HAP-1 (cell line): ENCODE measurements at places on chromosomes 4 and X.

- DNase-seq: no peak
Measured at GRCh38 chr4:182306792-182307507, 63.7 kb downstream of the TENM3 start.

- no peak for DNase-seq
Measured at GRCh38 chr4:13728761-13729160, 101.2 kb upstream of the BOD1L1 start.

DNA sequence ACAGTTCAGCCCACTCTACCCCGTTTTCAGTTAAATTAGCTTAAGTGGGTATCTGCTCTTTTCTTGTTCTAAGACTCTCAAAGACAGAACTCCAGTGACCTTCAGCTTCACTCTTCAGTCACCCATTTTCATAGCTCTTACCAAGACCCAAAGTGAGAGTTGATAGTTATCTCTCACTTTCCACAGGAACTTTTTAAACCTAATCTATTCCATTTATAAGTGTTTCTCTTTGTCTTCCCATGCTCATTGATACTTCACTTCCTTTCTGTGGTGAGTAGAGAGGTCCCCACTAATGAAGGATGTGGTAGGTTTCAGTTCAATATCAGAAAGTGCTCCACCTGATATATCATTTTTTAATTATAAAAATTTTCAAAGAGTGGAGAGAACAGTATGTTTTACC lies 33.4 kb downstream of the COX18 start:
- DNase-seq: no peak

DNA sequence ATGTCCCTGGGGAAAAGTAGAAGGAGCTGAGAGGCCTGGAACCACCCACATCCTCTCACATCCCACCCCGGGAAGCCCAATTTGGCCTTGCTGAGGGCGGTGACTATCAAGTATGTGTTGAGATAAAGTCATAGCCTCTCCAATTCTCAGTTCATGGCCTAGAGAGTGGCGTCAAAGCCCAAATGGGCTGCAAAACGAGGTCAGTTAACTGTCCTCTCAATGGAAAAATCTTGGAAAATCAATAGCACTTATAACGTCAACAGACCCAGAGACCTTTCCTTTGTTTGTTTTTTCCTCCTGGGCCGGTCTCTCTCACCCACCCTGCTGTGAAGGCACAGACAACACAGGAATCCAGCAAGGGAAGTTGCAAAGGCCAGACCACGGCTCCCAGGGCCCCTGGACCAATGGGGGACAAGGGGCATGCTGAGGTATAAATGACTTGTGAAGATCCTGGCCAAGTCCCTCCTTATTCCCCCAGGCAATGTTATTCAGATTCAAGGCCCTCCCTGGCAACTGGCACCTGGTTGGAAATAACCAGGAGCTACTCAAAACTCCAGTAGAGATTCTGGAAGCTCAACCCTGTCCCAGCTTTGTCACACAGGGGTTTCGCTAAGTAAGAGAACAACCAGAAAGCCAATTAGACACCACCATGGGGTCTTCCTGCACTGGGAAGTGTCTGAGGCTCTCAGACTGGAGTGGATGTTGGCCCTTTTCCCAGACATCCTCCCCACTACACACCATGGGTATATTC lies 38.6 kb downstream of the TSC22D3 start:
- no peak for DNase-seq

GRCh38 chr4:1985294-1985693 lies 23.5 kb downstream of the NELFA start:
- DNase-seq: no peak

DNA sequence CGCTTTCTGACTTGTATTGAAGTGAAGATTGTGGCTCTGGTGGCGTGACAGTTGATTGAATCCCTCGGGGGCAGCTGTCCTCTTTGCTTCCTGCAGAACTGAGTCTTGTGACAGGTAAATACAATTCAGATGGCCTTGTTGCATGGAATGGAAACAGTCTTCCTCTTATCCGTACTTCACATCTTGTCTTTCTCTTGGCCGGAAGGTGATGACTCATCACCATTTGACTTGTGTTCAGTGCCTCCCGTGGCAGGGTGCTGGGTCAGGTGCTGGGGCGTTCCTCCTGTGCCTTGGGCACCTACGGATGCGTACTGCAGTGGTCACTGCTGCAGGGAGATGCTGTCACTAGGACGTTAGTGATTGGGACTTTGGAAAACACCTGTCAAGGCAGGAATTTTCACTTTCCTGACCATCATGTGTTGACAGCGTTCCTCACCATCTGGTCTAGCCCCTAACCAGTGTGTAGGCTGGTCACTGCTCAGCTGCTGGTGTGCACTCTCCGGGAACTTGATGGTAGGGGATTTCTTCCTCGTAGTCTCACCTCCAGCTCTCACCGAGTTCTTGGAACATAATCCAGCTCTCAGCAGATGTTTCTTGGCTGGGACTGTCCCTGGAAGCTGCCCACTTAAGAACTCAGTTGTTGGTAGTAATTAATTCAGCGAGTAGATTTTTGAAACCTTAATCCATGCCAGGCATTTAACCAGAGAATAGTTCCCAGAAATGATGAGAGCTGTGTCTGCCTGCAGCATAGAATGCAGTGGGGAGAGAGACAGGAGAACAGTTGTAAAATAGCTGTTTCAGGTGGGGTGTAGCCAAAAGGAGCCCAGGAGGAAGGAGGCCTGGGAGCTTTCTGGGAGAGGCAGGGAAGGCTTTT lies 7.2 kb downstream of the TBC1D14 start:
- DNase-seq: no peak

- no peak for DNase-seq
Measured at GRCh38 chr4:152663203-152664066, 16.4 kb downstream of the TMEM154 start.

- DNase-seq: no peak
Measured at GRCh38 chrX:71057848-71058530, 10.1 kb downstream of the SNX12 start.

DNA sequence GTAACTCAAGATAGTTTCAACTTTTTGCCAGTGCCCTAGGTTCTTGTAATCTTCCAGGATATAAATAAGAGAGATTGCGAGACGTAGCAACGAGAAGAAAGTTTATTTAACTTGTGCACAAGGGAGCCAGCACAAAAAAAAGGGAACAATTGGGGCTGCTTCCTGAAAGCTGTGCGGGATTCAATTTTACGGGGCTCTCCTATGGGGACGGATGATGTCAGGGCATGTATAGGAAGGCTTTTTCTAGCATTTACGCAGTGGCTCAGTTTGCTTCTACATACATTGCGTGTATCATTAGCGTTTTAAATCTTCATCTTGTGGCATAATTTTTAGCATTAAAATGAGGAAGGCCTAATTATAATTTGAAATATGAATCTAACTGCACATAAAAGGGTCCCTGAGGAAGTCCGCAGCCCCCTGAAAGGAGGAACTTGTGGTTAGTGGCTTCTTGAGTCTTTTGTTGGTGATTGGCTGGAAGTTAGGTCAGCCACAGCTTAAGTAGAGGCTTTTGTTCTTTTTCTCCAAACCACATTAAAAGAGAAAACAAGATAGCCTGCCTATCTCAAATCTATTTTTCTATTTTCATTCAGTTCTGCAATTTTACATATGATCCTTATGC lies 668.2 kb upstream of the NDST4 start:
- DNase-seq: no peak

DNA sequence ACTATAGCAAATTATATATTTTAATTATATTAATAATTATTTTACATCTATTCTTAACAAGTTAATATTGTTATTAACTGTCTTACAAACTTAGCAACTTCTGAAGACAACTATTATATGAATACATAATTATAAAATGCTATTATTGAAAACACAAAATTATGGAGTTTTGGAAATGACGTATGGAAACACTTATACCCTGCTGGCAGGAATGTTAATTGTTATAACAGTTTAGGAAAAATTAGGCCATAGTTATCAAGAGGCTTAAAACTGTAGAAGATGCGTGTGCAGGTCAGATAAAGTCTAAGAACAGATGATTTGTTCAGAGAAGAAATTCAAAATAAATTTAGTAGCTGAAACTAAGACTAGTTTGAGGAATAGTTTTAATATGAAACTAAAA lies 211.7 kb downstream of the FAT4 start:
- DNase-seq: no peak

DNA sequence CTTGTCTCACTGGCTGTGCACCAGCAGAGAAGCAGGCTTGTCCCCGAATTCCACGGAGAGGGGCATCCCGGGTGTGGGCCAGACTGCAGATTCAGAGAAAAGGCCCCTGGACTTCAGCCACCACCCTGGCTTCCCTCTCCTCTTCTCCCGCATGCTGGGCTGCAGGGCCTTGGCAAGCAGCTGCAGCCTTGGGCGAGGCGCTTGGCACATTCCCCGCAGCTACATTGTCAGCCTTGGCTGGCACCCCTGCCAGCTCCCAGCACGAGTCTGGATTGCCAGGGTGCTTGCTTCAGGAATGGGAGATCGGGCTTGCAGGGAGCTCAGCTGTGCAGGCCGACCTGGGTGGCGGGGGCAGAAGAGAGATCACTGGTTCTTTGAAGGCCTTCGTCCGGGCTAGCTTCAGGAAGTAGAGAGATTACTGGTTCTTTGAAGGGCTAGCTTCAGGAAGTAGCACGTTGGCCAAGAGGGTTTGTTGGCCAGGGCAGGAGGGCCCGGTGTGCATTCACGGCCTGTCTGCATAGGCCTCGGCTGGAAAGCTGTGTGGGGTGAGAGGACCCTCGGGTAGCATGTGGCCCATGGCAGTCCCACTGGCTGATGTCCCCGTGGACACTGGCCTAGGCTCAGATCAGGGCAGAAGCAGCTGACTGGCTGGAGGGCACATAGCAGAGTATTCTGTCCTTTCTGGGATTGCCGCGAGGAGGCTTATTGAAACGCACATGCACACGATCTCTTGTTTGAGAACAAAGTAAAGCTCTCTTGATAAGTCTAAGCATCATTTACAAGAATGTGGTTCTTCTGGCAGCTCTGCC lies 2.7 kb downstream of the ABCD1 start:
- DNase-seq: no peak

DNA sequence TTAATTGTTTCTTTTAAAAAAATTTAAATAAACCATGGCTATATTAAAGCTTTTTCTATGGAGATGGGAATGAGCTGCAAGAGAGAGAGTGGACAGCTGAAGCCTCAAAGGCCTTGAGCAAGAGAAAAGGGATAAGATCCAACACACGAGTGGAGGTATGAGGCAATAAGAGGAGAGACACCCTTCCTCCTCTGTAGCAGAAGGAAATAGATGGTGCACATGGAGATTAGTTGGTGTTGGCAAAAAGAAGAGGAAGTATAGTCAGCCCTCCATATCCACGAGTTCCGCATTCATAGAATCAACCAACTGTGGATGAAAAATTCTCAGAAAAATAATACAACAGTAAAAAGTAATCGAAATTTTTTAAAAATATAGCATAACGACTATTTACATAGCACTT lies 3.2 kb downstream of the CXorf38 start:
- DNase-seq: no peak

GRCh38 chrX:129557844-129558480 lies 17.9 kb downstream of the OCRL start:
- DNase-seq: no peak

- DNase-seq: no peak
Measured at GRCh38 chrX:12042615-12043014, 95.7 kb upstream of the FRMPD4 start.

DNA sequence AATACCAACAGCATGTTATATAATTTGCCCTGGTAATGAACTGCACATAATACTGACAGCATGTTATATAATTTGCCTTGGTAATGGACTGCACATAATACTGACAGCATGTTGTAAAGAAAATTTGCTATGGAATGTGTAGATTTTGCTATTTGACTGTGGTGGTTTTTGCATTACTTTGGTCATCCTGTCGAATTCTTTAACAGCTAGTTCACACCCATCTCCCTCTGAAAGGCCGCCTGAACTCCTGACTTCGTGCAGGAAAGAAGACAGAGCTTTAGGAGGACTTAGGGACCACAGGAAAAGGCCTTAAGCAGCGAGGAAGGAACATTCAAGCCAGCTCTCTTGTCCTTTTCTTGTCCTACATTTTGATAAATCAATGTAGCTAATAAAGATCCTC lies 45.2 kb upstream of the DCLK2 start:
- DNase-seq: no peak

DNA sequence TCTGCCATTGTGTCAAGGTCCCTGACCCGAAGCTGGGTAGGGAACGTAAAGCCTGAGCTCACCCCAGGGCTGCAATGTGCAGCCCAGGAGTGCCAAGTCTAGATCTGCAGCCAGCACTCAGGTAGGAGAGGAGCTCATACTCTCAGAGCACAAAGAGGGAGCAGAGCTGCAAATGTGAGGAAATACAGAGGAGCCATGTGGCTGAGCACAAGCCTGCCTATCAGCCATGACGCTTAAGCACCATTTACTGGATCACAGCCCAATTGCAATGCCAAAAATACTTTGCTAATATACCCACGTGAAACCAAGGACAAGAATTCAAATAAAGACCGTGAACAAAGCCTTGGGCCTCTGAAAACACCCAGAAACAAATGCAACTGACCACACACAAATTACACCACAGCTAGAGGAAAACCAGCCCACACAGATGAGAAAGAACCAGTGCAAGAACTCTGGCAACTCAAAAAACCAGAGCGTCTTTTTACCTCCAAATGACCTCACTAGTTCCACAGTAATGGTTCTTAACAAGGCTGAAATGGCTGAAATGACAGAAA lies 69.0 kb upstream of the HPF1 start:
- no peak for DNase-seq

DNA sequence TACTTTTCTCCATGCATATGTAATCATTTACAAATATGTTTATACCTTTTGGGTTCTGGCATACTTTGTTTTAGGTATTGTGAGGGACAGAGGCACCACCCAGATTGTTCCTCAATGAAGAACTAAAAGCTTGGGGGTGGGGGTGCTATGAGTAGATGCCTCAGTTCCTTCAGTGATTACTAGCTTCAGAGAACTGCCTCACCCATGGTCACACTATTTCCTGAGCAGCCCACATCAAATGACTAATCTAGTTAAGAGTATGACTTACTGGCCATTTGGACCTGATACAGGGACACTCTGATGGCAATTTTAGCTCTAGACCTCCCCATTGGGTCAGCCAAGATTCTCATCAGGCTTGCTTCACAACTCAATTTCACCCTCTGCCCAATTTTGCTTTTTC lies 22.2 kb upstream of the CXXC4 start:
- DNase-seq: no peak

DNA sequence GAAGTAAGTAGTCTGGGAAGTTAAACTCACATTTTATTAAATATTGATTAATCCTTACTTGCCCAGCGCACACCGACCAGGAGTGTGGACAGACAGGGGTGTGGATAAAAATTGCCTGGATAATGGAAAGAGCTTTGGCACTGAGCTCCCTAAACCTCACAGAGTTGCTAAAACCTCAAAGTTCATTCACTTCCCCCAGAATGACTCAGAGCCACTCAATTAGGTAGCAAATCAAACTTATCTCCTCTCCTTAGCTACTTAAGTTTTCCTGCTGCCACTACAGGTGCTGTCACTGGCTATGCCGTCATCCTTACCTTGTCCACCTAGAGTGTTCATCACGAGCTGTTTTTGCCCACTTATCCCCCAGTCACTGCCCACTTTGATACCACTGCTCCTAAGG lies 27.0 kb upstream of the MID1IP1 start:
- no peak for DNase-seq

GRCh38 chrX:36543499-36543898 lies 464.7 kb upstream of the FAM47C start:
- DNase-seq: no peak

- peak; percentile 55 for DNase-seq
Measured at GRCh38 chrX:79081895-79082512, 62.5 kb upstream of the GPR174 start.
